ENCODE measurements at places on chromosomes 11 and 22.

GRCh38 chr11:125422681-125423080 lies 73.4 kb downstream of the FEZ1 start:
- no peak for DNase-seq

DNA sequence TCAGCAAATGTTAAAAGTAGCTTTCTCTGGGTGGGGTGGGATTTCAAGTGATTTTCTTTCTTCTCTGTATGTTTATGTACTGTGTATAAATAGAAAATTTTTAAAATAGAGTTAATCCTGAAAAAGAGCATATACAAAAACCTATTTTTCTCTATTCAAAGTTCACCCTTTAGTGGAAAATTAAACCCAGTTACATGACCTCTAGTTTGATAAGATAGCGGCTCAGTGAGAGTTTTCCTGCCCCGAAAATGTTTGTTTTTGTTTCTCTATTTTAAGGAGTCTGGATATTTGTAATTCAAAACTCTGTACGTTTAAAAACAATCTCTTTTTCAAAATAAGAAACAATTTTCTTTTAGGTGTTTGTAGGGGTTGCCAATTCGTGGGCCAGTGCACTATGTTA lies 42.1 kb upstream of the PITPNB start:
- DNase-seq: no peak

DNA sequence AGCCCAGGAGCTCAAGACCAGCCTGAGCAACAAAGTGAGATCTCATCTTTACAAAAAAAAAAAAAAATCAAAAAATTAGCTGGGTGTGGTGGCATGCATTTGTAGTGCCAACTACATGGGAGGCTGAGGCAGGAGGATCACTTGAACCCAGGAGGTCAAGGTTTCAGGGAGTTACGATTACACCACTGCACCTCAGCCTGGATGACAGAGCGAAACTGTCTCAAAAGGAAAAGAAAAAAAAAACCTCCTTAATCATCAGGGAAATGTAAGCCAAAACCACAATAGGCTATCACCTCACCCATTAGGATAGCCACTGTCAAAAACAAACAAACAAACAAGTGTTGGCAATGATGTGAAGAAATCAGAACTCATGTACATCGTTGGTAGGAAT lies 13.4 kb downstream of the DGCR2 start:
- DNase-seq: no peak

GRCh38 chr11:74871037-74871436 lies 77.9 kb downstream of the XRRA1 start:
- no peak for DNase-seq

GRCh38 chr22:18965526-18966421 lies 29.7 kb upstream of the PRODH start:
- DNase-seq: peak; percentile 56

- DNase-seq: no peak
These were observed 47.0 kb downstream of the KCNC1 start for GRCh38 chr11:17781626-17782025.

- no peak for DNase-seq
These were observed 804.9 kb downstream of the BRD1 start for GRCh38 chr22:49022816-49023160.

DNA sequence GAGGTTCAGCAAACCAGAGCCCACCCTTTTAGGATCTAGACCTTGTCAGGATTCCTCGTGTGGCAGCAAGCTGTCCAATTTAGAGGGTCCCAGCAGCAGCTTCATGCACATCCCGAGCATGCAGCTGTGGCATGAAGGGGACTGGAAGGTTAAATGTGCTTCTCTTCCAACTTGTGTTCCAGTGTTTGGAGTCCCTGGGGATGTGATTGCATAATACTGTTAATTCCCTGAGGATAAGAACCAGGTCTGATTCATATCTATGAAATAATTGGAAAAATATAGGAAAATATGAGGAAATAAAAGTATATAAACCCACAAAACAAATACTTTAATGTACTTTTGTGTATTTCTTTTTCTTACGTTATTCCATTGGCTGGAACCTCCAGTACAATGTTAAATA lies 130.5 kb downstream of the MORC2 start:
- DNase-seq: no peak

- no peak for DNase-seq
These were observed 18.0 kb upstream of the POU2AF1 start for GRCh38 chr11:111397034-111397433.

DNA sequence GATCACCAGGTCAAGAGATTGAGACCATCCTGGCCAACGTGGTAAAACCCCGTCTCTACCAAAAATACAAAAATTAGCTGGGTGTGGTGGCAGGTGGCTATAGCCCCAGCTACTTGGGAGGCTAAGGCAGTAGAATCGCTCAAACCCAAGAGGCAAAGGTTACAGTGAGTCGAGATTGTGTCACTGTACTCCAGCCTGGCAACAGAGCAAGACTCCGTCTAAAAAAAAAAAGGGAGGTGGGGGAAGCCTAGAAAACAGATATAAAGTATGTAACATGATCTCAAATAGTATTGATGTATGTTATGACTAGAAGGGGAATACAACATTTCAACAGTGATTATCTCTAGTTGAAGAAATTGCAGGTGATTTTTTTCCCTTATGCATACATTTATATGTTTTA lies 61.4 kb downstream of the SLC1A2 start:
- DNase-seq: no peak

DNA sequence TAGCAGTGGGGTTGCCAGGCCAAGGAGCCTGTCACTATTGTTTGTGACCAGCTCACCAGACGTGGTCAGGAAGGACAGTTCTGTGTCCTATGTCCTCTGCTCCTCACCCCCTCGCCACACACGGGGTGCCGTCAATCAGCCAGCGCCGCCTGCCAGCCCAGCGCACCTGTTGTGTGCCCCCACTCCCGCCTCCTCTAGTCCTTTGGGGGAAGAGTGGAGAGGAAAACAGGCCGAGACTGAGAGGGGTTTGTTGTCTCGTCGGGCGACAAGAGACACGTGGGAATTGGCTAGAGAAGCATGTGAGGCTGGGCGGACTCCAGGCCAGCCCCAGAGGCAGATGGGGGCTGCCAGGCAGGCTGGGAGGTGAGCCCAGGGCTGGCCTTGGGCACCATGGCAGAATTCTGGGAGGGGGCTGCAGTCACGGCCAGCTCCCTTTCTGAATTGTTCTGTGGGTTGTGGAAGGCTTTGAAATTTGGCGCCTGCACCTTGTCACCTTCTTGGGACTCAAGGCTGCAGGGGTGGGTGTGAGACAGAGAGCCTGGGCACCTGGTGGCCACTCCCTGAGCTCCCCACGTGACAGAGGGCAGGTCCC lies 3.1 kb upstream of the KCNQ1OT1 start:
- peak; percentile 48 for DNase-seq

GRCh38 chr11:128226106-128226716 lies 361.1 kb downstream of the ETS1 start:
- no peak for DNase-seq

DNA sequence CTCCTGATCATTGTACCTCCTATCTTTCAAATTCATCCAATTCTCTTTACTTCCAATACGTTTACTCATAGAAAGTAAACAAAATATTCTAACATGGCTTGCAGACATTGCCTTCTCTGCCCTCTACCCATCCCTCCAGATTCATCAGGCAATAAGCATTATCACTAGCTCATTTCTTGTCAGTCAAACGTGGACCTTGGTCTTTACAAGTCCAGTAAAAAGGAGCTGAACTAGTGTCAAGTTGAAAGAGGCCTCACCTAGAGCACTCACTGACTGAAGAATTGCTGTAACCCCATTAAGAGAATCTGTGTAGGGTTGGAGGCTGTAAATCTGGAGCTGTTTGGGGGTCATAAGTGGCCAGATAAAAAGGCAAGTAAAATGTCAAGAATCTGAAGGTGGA lies 435.0 kb upstream of the CCDC179 start:
- no peak for DNase-seq

- peak; percentile 74 for DNase-seq
These were observed 54.8 kb upstream of the CAPRIN1 start for GRCh38 chr11:33996498-33997454.

GRCh38 chr11:82796998-82797961 lies 63.6 kb upstream of the FAM181B start:
- DNase-seq: no peak

GRCh38 chr11:102518296-102519094 lies 12.1 kb downstream of the MMP7 start:
- no peak for DNase-seq

DNA sequence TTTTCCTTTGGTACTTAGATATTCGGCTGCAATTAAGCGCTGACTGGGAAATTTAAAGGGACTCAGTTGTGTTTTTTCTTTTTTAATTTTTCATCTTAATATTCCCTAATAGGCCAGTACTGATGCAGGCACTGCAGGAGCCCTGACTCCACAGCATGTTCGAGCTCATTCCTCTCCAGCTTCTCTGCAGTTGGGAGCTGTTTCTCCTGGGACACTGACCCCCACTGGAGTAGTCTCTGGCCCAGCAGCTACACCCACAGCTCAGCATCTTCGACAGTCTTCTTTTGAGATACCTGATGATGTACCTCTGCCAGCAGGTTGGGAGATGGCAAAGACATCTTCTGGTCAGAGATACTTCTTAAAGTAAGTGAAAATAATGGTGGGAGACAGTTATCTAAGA lies 3.8 kb downstream of the YAP1 start:
- no peak for DNase-seq

- no peak for DNase-seq
These were observed 749.8 kb upstream of the ARHGAP42 start for GRCh38 chr11:99937330-99937729.

DNA sequence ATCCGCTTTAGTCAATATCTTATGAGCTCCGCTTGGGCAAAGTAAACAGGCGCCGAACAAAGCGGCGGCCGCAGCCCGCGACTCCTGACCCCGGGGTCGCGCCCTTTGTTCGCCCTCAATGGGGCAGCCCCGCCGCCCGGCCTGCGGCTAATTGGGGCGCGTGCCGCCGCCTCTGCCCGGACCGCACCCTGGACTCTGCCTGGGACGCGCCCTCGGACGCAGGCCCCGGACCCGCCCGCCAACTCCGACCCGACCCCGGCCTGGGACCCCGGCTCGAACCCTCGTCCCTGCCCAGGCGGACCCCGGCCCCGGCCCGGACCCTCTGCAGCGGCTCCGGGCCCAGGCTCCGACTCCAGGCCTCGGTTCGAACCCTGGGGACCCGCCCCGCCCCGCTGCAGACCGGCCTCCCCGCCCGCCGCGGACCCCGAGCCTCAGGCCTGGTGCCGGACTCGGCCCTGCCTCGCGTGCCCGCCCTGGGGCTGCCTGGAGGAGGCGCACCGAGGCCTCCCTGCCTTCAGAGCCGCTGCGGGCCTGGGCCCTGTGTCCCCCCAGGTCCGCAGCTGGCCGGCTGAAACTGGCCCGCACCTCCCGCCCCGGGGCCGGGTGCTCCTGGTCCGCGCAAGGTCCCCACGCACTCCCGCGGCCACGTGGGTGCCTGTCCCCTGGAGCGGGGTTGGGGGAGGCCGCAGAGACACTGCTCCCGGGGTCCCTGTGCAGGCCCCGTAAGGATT lies 84.7 kb upstream of the WNT7B start:
- DNase-seq: peak; percentile 60

DNA sequence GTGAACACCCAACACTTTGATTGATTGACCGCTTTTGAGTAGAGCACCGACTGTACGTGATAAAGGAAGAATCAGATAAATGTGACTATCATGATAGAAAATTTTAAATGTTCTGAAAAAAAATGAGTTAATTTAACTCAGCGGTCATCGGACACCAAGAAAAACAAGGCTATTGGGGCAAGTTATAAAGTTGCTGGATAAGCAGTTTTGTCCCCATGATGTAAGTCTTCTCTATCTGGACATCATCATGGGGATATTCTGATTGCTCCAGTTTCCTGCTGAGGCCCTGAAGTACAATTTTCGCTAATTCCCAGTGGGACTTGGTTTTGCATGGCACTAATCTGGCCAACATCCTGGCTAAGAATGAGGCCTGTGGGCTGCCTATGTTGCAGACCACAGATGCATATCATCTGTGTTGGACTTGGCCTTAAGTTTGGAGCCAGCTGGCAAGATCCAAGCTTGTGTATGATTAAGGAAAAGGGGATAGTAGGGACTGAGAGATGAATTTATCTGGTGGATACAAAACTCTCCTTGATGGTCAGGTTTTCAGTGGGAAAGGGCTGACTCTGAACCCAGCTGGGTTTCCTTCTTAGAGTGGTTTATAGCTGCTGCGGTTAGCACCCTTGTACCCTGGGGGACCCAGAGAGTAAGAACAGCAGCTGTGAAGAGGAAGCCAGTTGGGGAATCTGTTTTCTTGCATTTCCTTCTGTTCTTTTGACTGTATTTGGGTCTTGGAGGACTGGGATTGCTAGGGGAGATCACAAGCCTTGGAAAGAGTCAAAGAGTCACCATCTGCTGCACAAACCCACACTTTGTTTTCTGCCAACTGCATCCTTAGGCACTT lies 118.3 kb downstream of the SEZ6L start:
- DNase-seq: no peak

DNA sequence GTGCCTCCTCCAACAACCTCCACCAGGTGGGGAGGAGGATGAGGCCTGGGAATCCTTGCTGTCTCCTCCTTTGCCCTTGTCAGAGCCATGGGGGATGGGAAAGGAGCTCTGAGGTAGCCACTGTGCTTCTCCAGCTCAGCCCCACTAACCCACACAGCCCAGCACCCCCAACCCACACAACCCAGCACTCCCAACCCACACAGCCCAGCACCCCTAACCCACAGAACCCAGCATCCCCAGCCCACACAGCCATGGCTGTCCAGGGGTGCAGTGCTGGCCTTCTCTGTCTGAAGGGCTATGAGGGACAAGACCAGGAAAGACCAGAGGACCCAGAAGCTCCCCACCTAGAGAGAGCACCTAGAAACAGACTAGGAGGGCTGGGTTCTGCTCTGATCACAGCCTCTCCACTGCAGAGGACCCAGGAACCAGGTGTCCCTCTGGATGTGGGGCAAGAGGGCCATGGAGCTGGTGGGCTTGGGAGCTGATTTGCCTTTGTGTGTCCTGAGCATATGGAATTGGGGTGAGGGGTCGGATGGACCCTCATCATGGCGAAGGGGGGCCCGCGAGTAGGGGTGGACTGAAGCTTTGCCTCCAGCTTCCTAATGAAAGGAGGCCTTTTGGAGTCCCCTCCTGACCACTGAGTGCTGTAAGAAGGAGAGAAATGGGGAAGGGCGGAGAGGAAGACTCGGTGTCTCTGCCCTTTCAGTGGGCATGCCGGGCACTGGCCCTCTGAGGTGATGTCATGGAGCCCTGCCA lies 117.6 kb upstream of the THY1 start:
- no peak for DNase-seq

- DNase-seq: no peak
These were observed 84.7 kb upstream of the TP53I11 start for GRCh38 chr11:45035413-45035812.

Measured in sigmoid colon (tissue), 7 donors.